ENCODE measurements at places on chromosomes 3 and 15.

GRCh38 chr15:80820092-80820491 lies 40.9 kb downstream of the CEMIP start:
- DNase-seq, result no peak

DNA sequence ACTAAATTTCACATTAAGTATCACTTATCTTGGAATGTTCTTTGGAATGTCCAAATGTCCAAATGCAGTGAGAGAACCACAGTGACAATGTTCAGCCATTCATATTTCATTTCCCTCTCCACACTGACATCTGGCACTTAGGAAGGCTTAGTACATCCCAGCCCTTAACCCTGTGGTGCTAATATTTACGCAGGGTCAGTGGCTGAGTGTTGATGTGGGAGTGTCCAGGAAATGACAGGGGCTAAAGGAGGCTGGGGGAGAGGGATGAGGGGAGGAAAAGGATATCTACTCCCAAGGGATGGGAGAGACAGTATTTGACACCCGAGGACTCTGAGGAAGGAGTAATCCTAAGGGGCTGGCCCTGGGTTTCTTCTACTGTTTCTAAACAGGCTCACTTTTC lies 14.1 kb upstream of the CCR4 start:
- no peak for DNase-seq

- peak; percentile 62 for DNase-seq
These were observed 698 bp downstream of the IL1RAP start for GRCh38 chr3:190514413-190515153.

DNA sequence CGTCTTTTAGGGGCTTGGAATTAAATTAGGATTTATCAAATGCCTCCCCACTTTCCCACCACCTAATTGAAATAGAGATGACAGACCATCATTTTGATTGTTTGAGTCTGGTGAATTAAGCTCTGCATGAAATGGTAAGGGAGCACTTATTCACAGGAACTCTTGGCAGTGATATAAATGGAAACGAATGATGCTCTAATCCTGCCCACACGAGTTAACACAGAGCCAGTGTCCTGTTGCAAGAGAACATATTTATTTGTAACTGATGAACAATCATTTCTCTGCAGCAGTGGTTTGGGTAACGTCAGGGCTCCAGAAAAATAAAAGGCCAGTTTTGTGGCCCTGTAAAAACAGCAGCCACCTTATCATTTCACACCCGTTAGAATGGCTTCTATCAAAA lies 163.3 kb downstream of the FEZF2 start:
- no peak for DNase-seq

DNA sequence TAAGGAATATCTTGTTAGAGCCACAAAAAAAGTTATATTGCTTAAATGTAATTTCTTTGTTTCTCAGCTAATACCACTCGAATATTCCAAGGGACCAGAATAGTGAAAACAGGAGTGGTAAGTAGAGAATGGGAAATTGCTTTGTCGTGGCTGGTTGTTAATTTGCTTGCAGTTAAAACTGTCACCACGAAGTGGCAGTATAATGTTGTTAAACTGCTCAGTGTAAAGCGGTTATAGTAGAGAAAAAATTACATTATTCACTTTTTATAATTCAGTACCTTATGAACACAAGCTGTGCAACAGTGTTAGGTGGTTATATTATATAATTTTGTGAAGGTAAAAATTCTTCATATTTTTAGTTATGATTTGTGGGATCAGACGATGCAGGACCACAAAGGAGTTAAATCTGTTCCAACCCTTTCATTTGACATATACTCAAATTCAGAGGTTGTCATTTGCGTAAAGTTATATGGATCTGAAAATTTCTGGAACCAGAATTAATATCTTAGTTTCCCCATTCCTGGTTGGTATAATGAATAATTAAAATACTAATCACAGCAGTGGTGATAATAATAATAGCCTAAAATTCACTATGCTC lies 171.8 kb downstream of the FEZF2 start:
- DNase-seq, result peak; percentile 22

- DNase-seq, result no peak
These were observed 8.7 kb upstream of the PSMD2 start for GRCh38 chr3:184290331-184290730.

GRCh38 chr3:120161902-120162301 lies 67.7 kb upstream of the GSK3B start:
- no peak for DNase-seq

DNA sequence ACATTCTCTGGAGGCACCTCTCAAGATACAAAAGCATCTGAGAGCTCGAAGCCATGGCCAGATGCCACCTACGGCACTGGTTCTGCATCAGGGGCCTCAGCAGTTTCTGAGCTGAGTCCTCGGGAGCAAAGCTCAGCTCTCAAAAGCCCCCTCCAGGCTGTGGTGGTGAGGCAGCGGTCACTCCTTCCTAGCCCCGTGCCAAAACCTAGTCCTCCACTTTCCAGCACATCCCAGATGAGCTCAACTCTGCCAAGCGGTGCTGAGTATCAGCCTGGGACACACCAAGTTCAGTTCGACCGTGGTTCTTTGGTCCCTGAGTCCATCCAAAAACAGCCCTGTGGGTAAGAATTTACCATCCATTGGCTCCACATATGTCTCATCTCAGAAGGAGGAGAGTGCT lies 79.3 kb upstream of the STT3B start:
- no peak for DNase-seq

DNA sequence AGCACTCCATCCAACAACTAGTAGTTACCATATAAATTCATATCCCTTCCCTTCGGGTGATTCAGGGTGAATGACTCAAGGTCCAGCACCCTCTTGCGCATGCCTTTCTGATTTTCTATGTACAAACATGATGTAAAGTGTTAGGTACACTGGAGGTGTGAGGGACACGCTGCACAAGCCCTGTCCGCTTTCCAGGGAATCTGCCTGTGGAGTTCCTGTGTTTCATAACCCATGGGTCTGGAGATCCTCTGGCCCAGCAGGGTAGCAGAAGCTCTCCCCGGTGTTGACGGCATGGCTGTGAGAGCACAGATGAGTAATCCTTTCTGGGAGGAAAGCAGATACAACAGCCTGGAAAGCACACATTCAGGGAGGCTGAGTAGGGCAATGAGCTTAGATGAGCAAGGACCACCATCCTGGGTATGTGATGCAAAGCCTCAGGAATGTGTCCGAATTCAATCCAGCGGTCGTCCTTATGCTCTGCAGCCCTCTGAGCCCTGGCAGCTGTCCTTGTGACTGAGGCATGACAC lies 142.9 kb upstream of the TP63 start:
- no peak for DNase-seq

DNA sequence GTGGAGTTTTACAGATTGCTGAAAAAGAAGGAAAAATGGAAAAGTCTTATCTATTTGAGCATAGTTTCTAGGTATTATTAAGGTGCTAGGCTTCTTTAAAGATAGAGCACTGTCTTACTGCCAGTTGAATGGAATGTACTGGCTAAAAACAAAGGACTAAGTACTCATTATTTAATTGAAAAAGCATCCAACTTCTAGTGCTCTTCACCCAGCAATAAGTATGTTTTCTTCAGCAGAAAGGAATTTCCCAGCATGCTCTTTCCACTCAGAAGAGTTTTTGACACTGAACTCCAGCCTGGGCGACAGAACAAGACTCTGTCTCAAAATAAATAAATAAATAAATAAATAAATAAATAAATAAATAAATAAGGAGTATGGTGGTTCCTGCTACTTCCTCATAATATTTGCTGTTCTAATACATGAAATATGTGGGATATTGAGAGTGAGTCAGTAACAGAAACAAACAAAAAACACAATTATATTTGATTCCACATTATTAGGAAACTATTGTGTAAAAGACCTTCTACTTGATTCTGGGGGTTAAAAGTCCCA lies 70.6 kb downstream of the ATP13A4 start:
- DNase-seq, result no peak

Measured in natural killer cell (primary cell).